Epithelial cell of proximal tubule (primary cell): ENCODE measurements at places on chromosomes 11 and 22. TPM values are rescaled to one million over a fixed set of nuclear protein-coding genes. Genes with fewer than 3 reads are reported as not detected.

DNA sequence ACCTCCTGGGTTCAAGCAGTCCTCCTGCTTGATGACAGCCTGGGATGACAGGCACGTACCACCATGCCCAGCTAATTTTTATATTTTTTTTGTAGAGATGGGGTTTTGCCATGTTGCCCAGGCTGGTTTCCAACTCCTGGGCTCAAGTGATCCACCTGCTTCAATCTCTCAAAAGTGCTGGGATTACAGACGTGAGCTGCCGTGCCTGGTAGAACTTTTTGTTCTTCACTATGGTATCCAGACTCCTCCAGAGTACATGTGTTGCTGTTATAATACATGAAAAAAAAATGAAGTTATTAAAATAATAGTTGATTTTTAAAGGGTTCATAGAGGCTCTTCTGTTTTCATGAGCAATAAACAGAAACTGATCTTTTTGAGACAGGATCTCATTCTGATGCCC is 29.6 kb downstream of the ZNF143 start:
- DNase-seq: no peak

MS4A4A gene
- total RNA-seq: not detected in 2 replicates

DNA sequence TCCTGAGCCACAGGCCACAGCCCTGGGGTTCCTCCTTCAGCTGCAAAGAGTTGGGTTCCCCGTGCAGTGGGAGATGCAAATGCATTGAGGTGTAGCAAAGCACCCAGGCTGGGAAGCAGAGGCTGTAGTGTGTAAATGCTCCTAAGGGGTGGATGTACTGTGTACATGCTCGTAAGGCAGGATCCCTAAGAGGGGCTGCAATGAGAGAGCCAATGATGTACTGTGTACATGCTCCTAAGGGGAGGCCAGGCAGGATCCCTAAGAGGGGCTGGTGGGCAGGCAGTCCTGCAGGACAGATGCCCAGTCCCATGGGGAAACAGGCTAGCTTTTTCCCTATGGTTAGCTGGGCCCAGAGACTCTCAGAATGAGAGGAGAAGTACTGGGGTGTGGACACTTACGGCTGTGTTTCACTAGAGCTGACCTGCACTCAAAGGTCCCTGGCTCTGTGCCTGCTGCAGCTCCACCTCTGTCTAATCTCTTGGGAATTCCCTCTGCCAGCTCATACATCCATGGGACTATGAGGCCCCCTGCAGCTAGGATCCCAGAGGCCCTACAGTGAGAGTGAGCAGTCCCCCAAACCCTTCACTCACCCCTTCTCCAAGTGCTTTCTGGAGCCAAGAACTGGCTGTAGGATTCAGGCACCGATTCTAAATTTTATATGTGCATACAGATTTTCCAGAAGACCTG is 261.9 kb upstream of the LUZP2 start:
- DNase-seq: no peak

RAB38 gene
- 9.6 and 10.5 TPM in 2 replicates for total RNA-seq

DNA sequence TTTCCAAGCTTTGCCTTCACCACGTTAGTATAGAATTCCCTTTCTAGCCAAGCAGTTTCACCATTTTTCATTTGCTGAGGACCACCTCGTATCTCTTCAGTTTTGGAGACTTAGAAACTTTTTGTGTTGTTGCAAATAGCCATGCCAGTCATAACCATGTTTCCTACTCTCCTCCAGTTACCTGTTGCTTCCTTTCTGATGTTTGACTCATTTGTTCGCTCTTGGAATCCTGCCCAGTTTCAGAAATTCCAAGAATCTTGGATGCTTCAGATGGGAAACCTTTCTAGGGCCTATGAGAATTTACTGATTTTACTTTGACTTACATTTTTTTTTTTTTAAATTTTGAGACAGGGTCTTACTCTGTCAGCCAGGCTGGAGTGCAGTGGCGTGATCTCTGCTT is 65.4 kb downstream of the PPP6R3 start:
- DNase-seq: peak; percentile 42
